Urinary bladder (tissue), 4 donors: ENCODE measurements at places on chromosomes 13 and 19. TPM values are rescaled to one million over a fixed set of nuclear protein-coding genes. Genes with fewer than 3 reads are reported as not detected.

- DNase-seq = no peak
Measured at GRCh38 chr13:113622791-113623490, 35.1 kb downstream of the ATP4B start.

GRCh38 chr13:20847296-20847695 lies 55.2 kb downstream of the XPO4 start:
- no peak for DNase-seq

GRCh38 chr19:5969476-5969875 lies 8.5 kb downstream of the RANBP3 start:
- DNase-seq = no peak

The ASF1B gene
- 6.7 TPM for total RNA-seq

GRCh38 chr13:100594731-100595130 lies 6.1 kb upstream of the GGACT start:
- DNase-seq = no peak

- no peak for DNase-seq
Measured at GRCh38 chr19:13064092-13064489, 38.6 kb downstream of the LYL1 start.

The ZSCAN5A gene
- 17.2 TPM for total RNA-seq

- no peak for DNase-seq
Measured at GRCh38 chr13:21579754-21580316, 24.1 kb downstream of the MICU2 start.

The BCL3 gene
- 2.5 TPM for total RNA-seq

The MBD3L2 gene
- not detected for total RNA-seq

GRCh38 chr19:44757057-44757734 lies 8.7 kb downstream of the BCL3 start:
- DNase-seq = no peak

DNA sequence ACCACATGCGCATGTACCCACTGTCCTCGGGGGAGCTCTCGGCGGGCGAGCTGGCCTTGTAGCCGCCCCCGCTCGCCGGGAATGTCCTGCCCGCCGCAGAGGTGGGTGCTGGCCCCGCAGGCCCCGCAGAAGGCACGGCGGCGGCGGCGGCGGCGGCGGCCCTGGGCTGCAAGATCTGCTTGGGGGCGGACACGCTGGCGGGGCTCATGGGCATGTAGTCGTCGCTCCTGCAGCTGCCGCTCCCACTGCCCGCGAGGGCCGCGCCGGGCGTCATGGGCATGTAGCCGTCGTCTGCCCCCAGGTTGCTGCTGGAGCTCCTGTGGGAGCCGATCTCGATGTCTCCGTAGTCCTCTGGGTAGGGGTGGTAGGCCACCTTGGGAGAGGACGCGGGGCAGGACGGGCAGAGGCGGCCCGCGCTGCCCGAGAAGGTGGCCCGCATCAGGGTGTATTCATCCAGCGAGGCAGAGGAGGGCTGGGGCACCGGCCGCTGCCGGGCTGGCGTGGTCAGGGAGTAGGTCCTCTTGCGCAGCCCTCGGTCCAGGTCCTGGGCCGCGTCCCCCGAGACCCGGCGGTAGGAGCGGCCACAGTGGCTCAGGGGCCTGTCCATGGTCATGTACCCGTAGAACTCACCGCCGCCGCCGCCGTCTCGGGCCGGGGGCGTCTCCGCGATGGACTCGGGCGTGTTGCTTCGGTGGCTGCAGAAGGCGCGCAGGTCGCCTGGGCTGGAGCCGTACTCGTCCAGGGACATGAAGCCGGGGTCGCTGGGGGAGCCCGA lies 2.4 kb downstream of the IRS2 start:
- DNase-seq = no peak

- DNase-seq = no peak
Measured at GRCh38 chr13:46379611-46380010, 7.4 kb downstream of the RUBCNL start.

The METTL21C gene
- 0.69 TPM for total RNA-seq

DNA sequence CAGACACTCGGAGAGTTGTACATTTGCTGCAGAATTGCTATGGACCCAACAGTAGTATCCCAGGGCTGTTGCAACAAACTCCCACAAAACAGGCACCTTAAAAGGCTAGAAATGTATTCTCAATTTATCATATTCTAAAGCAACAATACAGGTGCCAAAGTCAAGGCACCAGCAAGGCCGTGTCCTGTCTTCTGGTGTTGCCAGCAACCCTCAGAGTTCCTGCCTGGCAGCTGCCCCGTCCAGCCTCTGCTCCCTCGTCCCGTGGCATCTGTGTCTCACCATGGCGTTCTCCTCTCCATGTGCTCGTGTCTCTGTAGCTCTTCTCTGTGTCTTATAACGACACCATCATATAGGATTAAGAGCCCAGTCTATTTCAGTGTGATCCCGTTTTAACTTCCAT lies 67.7 kb upstream of the ARGLU1 start:
- no peak for DNase-seq

DNA sequence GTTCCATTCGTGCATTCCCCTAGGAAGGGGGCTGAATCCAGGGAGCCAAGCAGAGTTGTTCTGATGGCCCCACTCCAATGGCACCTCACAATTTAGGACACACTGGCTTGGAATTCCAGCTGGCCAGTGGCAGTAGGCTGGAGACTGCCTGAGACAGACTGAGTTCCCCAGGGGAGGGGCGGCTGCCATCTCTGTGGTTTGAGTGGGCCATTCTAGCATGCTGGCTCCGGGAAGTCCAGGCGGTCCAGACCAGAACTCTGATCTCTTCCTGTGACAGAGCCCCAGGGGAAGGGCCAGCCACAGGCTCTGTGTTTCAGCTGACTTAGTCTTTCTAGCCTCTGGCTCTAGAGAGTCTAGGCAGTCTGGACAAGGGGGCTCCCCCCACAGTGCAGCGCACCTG lies 29.5 kb upstream of the SLC7A1 start:
- no peak for DNase-seq

DNA sequence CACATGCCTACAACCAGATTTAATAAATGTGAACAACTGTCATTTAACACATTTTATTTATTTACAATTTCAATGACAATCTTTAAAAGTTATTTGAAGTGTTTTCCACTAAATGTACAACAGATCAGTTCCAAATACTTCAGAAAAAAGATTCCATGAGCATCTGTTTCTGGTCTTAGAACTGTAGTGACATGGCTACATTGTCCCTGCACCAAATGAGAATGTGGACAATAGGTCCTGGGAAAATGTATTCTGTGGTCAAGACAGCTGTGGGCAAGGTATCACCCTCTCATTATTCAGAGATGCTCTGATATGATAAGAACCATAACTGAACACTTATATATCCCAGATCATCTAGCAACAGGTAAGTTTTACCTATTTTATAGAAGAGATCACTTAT lies 43.7 kb downstream of the ELF1 start:
- DNase-seq = no peak

DNA sequence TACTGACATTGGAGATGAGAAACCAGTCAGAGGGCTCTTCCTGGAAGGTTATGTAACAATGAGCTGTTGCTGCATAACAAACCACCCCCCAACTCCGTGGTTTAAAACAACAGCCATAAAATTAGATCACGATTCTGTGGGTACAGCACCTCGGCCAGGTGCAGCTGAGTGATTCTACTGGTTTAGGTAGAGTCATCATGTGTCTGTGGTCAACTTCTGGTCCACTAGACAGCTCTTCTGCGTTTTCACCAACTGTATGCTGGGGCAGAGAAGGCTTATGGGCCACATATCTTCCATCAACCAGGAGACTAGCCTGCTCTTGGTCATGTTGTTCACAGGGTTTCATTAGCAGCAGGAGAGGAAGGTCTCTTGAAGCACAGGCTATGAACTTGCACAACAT lies 585.5 kb downstream of the KCTD12 start:
- DNase-seq = no peak

The IFNL1 gene
- not detected for total RNA-seq

The DENND1C gene
- 0.63 TPM for total RNA-seq

The CEACAM21 gene
- 2.1 TPM for total RNA-seq

- no peak for DNase-seq
Measured at GRCh38 chr19:18424890-18425514, 5.8 kb downstream of the SSBP4 start.

DNA sequence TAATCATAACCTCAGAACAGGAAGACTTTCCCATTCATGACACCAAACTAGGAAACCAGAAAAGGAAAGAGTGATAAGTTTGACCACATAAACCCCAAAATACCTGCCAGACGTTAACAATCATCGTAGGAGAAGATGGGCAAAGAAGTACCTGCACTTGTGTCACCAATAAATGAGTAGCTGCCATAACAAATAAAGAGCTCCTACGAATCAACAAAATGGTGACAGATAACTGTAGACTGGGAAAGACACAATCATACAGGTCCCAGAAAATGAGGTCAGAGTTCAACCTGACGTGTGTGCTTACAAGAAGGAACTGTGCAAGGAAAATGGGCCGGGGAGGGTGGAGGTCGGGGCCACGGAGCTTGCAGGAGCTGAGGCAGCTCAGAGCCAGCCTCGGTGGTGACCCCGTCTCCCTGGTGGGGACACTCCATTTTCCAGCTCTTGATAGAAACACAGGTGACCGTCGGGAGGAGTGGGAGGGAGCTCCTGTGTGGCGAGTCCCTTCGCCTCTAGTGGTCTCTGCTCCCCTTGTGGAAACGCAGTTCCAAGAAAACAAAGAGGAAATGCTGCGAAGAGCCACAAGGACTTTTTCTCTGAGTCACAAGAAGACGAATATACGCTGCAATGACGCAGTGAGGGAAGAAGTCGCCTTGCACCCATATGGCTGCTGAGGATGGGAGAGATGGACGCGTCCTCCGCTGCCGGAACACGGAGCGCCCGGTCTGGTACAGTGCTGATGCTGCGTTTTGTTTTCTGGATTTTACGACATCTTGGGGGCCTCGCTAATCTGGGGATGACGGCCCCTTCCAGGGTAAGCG lies 9.5 kb downstream of the PIP5K1C start:
- no peak for DNase-seq

DNA sequence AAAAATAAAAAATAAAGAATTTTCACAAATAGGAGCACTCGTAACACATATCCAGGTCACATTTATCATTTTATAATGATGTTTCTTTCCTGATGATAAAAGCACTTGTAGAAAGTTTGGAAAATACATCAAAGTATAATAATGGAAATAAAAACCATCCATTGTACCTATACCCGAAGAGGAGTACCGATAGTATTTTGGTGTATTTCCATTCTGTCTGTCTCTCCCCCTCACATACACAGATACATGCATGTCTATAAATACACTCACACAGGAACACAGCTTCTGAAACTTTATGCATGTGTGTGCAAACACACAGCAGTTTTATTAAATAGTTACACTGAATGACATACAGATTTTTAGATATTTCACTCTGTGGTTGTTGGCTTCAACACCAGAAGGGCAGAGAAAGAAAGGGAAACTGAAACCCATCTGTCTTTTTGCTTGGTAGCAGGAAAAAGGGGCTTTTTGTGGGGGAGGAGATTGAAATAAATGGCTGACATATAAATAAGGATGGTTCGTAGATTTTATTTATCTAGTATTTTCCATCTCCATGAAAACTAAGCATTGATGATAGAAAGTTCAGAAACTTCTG lies 114.8 kb downstream of the LRCH1 start:
- no peak for DNase-seq

GRCh38 chr13:41668130-41668757 lies 210.9 kb downstream of the RGCC start:
- peak; percentile 77 for DNase-seq

- DNase-seq = no peak
Measured at GRCh38 chr19:1019980-1020867, 699 bp downstream of the TMEM259 start.

GRCh38 chr19:41801792-41802211 lies 5.4 kb downstream of the CEACAM3 start:
- DNase-seq = no peak

- peak; percentile 51 for DNase-seq
Measured at GRCh38 chr19:49114630-49115363, 627 bp downstream of the LIN7B start.

GRCh38 chr13:99033814-99034213 lies 56.0 kb upstream of the DOCK9 start:
- DNase-seq = no peak

DNA sequence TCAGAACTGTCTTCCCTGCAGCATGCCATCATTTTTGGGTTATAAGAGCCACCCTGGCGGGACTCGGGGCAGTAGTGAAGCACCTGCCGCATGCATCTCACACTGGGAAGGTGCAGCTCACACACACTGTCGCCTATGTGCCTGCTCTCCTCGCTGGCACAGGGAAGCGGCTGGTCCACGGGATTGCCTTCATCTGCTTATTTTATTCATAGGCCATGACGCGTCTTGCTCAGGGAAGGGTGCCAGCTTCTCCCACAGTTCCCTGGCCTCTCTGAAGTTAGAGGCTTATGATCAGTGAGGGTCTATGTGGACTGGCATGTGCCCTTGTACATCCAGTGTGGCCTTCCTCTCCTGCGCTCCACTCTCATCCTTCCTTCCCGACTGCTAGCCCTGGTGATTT lies 150.0 kb downstream of the KLF12 start:
- no peak for DNase-seq

The KLK4 gene
- total RNA-seq = not detected

The PSG1 gene
- not detected for total RNA-seq

The PROZ gene
- not detected for total RNA-seq

- no peak for DNase-seq
Measured at GRCh38 chr13:28204690-28205443, 66.5 kb downstream of the PAN3 start.

DNA sequence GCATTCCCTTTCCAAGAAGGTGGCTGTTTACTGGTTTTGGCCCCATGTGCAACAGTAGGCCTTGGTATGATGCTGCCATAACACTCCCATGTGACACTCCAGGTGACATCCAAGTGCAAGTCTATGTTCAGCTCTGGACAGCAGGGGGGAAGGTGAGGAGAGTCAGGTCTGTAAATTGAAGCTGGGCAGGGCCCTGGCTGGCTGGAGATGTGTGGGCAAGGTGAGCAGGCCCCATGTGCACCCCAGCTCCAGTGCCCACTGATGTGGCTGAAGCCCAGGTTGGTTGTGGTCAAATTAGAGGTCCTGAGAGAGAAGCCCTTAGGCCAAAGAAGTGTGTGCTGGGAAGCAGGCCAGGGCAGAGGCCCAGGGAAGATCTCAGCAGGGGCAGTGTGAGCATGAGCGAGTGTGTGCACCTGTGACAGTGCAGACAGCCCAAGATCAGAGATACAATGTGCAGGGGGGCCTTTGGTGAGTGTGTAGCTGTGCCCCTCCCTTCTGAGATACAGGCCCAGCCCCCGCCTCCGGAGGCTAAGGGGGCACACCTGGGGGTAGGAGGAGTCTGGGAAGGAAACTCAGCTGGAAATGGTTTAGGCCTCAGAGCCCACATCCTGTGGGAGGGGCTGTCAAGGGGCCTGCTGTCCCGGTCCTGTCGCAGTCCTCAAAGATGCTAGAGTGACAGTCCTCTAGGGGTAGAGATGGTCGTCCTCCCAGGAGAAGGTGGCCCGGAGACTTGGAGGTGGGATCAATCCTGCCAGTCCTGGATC lies 18.6 kb downstream of the DEDD2 start:
- no peak for DNase-seq

The FKBP8 gene
- 71.3 TPM for total RNA-seq

- no peak for DNase-seq
Measured at GRCh38 chr13:103250071-103250470, 183.9 kb upstream of the SLC10A2 start.
